Activated CD4-positive, alpha-beta T cell treated with anti-CD3 and anti-CD28 coated beads for 24 hours (primary cell): ENCODE measurements at places on chromosomes 2 and 18.

GRCh38 chr18:12318334-12318697, 10.3 kb downstream of the TUBB6 start:
- no peak for DNase-seq

GRCh38 chr2:205605638-205606304, 76.5 kb upstream of the NRP2 start:
- DNase-seq = no peak

GRCh38 chr2:234564699-234565098, 67.8 kb upstream of the ARL4C start:
- no peak for DNase-seq

DNA sequence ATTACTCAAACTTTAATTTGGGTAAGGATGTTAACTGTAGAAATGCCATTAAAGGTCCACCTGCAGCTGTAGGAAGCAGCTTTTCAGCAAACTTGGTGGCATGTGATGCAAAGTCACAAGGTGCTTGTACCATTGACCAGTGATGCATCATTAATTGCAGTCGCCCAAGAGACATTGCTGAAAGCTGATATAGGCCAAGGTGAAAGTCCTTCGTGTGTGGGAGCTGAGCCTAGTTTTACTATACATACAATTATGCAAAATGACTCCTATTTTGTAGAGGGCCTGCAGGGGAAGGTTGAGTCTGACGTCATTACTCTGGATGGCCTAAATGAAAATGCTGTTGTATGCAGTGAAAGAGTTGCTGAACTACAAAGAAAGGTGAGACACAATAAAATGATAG, 40.5 kb downstream of the ALMS1 start:
- DNase-seq = no peak

GRCh38 chr18:30991397-30991796, 51.1 kb downstream of the DSC3 start:
- DNase-seq = no peak

- DNase-seq = no peak
Measured at GRCh38 chr2:144348846-144349245, 171.1 kb downstream of the ZEB2 start.

DNA sequence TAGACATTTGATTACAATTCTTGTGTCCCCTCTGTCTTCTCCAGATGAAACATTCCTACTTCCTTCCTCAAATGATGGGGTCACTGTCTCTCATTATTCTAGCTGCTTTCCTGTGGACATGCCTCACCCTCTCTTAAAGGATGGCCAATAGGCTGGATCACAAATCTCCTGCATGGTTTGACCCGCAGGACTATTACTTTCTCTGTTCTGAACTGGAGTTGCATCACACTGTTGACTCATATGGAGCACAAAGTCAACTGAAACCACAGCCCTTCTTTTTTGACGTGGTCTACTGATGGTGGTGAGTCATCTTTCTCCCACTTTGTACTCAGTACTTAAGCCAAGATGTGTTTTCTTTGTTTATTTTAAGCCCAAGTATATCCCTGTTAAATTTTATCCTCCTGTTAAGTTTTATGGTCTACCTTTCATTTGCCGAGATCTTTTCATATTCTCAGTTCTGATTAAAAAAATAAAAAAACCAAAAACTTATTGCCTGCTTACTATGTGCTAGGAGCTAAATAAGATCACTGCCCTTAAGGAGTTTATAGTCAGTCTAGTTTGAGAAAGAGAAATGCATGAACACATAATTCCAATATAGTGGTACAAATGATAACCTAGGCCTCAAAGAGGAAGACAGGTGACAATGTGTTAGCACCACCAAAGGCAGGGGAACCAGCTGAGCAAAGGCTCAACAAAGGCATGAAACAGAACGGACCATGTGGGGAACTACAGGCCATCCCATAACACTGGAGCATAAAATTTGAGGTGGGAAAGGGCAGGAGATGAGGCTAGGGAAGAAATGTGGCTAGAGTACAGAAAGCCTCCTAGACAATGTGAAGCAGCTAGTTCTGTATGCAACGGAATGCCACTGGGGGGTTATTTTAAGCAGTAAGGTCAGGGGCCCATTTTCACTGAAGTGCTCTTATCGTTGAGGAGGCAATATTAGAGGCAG, 67.6 kb upstream of the ZFP36L2 start:
- DNase-seq = no peak

- no peak for DNase-seq
Measured at GRCh38 chr18:63158676-63159291, 160.8 kb downstream of the BCL2 start.

DNA sequence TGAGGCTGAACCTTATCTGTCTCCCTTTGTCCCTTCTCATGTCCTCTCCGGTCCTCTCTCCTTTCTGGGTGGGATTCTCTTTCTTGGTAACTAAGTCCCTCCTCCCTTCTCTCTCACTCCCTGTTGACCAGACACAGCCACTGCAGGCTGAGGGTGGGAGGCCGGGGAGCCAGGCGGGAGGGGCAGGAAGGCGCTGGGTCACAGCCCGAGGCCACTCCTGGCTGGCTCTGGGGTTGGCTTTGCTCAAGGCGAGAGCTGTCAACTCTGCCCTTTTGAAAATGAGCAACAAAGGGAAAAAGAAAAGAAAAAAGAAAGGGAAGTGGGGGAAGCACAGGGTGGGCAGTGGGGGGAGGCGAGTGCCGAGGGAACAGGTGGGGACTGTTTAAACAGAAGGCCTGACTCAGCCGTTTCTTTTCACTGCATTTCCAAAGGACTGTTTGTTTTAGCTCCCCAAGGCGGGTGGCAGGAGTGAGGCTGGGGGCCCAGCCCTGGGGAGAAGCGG, 70.5 kb upstream of the IGFBP5 start:
- DNase-seq = no peak

- no peak for DNase-seq
Measured at GRCh38 chr2:82120654-82121053, 1816.1 kb upstream of the LRRTM1 start.

GRCh38 chr2:64586883-64587481, 62.9 kb downstream of the AFTPH start:
- DNase-seq = no peak

GRCh38 chr18:13577091-13577697, 149.2 kb downstream of the FAM210A start:
- no peak for DNase-seq

DNA sequence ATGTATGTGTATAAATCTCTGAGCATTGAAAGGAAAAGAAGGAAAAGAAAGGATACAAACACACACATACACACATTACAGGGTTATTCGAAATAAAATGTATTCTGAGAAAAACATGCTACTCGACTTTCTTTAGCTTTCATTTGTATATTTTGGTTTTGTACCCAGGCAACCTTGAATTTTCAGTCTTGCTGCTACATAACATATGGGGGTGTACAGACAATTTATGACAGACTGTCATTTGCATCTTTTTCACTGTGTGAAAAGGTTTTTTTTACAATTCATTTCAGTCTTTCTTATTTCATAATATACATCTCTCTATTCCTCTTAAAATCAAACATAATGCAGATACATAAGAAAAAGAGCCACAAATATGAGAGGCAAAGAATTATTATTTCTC, 1238.4 kb upstream of the NXPH2 start:
- DNase-seq = no peak

DNA sequence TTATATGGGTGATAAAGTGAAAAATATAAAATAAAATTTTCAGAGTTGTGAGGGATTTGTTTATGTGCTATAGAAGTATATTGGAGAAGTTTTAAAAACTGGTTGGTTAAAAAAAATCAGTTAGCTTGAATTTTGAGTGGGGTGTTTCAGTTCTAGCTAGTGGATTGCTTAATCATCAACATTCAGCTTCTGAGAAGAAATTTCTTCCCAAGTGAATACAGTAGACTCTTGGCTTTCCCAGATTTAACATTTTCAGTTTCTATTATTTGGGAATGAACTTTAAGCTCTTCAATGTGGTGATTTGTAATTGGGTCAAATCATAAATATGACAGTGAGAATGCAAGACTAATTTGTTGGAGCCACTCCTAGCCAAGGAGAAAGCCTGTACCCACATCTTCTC, 120.8 kb downstream of the PLCL1 start:
- DNase-seq = no peak

- DNase-seq = no peak
Measured at GRCh38 chr2:226619707-226620106, 179.9 kb downstream of the IRS1 start.

- DNase-seq = no peak
Measured at GRCh38 chr2:98746426-98746825, 15.5 kb upstream of the MGAT4A start.

- no peak for DNase-seq
Measured at GRCh38 chr2:121071034-121071504, 213.9 kb downstream of the TFCP2L1 start.

DNA sequence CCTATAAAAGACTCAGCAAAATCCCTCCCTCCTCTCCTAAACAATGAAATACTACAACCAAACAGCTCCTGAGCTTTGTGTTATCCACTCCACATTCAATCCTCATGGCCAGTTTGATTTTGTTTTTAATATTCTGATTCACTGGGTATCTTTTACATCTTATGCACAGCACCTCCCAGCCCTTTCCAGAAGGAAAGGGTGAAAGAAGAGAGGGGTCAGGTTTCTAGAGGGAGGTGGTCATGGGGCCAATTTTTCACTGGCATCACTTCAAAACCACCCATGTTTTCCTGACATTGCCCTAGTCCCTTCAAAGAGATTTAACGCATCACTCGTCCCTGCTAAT, 315.6 kb downstream of the LPIN1 start:
- DNase-seq = no peak

DNA sequence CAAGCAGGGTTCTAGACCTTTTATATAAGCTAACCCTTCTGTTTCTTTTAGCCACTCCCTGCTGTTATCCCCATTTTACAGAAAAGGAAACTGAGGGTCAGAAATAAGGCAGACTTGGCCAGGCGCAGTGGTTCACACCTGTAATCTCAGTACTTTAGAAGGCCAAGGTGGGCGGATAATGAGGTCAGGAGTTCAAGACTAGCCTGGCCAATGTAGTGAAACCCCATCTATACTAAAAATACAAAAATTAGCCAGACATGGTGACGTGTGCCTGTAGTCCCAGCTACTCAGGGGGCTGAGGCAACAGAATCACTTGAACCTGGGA, 14.3 kb downstream of the RUFY4 start:
- no peak for DNase-seq

- DNase-seq = no peak
Measured at GRCh38 chr2:202763916-202764315, 107.7 kb downstream of the ICA1L start.

DNA sequence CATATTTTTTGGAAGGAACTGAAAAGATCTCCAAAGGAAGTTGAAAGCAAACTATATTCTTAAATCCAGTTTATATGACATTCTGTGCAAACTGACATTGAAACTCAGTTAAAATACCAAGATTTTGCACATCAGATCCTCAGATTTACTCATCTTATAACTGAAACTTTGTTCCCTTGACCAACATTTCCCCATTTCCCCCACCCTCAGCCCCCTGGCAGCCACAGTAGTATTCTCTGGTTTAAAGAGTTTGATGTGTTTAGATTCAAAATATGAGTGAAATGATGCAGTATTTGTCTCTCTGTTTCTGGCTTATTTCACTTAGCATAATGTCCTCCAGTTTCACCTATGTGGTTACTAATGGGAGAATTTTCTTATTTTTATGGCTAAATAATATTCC, 99.2 kb upstream of the ITGA4 start:
- DNase-seq = no peak

- no peak for DNase-seq
Measured at GRCh38 chr2:69200107-69200520, 186.9 kb downstream of the GFPT1 start.

DNA sequence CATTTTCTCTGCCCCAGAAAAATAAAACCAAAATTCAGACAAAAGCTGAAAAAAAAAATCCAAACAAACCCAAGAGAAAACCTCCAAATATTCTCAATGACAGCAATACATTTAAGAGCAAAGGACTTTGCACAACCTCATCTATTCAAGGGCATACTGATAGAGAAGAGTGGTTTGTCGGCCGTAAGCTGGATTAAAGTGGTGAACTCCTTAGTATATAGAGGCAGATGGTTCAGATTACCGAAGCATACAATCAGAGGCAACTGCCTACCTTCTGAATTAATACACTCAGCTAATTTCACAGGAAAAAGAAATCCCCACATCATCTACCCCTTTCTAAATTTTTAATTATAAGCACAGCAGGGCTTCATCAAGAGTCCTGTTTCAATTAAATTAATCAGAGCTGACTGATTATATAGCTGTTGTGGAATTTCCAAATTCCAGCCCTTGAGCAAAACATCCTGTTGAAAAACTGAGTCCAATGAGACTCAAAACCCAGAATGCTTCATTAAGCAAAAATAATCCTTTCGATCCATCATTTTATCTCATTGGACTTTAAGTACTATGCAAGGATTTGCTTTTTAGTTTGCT, at the start of gene CPLX4:
Gene CPLX4, minus strand, starts transcription at position 190 of the 591 bp plus-strand sequence. Its CDS starts 187 bp downstream, at position 3.
- no peak for DNase-seq

GRCh38 chr2:45134726-45135125, 125.5 kb upstream of the SIX2 start:
- no peak for DNase-seq

GRCh38 chr2:241724259-241724974, 10.0 kb upstream of the D2HGDH start:
- no peak for DNase-seq

- no peak for DNase-seq
Measured at GRCh38 chr2:44932079-44932478, 9.4 kb upstream of the SIX3 start.

DNA sequence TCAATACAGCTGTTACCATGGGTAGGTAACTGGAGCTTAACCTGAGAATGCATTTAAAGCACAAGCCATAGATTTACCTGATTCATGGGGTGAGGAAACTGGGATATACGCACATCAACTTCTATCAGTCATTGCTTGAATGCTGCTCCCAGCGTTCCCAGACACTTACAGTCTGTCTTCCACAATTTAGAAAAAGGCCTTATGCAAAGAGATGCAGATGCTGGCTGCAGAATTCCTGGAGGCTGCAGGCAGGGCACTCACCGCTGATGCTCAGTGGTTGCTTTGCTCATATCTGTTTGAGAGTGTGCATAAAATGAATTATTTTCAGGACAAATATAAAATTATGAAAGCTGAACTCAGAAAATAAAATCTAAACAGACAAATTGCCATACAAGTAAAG, 950.7 kb upstream of the PIK3C3 start:
- no peak for DNase-seq

GRCh38 chr2:39837856-39838453, 58.9 kb upstream of the THUMPD2 start:
- DNase-seq = no peak
